ENCODE measurements at places on chromosomes 13 and 19. TPM values are rescaled to one million over a fixed set of nuclear protein-coding genes. Genes with fewer than 3 reads are reported as not detected.

Gene ZNF135
- 1.7 TPM for total RNA-seq

DNA sequence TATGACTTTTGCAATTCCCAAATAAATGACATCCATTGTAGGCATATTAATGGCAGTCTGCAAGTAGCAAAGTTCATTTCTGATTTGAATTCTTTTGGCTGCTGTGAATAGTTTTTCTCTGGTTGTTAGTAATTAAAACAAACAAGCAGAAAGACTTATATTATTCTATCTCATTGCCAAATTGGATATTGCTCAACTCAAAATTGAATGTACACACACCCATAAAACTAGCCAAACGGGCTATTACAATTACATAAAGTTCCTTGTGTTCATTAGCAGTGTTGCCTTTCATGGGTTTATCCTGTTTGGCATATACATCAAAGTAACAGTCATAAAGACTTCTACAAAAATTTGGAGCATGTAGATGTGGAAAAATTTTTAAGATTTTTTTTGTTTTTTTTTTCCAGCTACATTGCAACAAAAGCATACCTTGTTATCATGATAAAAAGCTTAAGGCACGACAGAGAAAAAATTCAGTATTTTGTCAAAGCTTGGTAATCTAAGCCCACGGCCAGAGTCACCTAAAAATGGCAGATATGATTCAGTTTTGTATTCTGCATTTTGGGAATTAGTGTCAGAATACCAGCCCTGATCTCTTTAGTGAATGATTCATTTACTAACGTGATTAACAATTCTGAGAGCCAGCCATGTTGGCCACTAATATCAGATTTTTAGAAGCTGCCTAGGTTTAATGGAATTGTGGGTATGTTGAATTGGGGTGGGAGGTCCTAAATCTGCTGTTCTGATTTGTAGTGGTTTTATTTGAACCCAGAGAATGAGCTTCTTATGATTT, 108.4 kb downstream of the KLF5 start:
- DNase-seq = no peak

Gene LMTK3
- total RNA-seq = 0.14 TPM

Gene ZNF835
- 0.65 TPM for total RNA-seq

Gene OR7D2
- under 0.01 TPM for total RNA-seq

- DNase-seq = no peak
These were observed 6.6 kb downstream of the RCBTB2 start for GRCh38 chr13:48526286-48526685.

DNA sequence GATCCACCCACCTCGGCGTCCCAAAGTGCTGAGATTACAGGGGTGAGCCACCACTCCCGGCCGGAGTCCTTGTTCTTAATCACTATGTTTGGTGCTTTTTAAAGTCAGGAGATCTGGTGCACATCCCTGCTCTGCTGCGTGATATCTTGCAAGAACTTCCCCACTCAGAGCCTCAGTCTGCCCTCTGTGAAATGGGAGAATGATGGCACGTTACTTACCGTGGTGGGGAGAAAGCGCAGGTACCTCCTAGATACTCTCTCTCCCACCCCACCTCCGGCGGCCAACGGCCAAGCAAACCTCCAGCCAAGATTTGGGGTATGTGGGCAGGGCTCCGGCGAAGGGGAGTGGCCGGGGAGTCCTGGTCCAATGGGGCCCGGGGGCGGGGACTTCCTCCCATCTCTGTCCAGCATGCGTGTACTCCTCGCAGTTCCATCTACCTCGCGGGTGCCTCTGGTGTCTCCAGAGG, at the start of gene RYR1:
Gene RYR1, plus strand, starts transcription at position 424 of the 466 bp plus-strand sequence. CDS start 139 bp downstream, outside the sequence.
- DNase-seq = no peak

- no peak for DNase-seq
These were observed 1173.1 kb downstream of the UQCRFS1 start for GRCh38 chr19:28039677-28040381.

- no peak for DNase-seq
These were observed 327.6 kb upstream of the PCDH9 start for GRCh38 chr13:67557642-67558241.

DNA sequence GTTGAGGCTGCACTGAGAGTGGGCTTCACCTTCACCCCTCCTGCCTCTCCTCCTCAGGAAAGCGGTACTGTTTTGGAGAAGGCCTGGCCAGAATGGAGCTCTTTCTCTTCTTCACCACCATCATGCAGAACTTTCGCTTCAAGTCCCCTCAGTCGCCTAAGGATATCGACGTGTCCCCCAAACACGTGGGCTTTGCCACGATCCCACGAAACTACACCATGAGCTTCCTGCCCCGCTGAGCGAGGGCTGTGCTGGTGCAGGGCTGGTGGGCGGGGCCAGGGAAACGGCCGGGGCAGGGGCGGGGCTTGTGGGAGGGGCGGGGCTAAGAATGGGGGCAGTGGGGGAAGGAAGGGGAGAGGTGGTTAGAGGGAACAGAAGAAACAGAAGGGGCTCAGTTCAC, 7.5 kb downstream of the CYP2A13 start:
- DNase-seq = no peak

DNA sequence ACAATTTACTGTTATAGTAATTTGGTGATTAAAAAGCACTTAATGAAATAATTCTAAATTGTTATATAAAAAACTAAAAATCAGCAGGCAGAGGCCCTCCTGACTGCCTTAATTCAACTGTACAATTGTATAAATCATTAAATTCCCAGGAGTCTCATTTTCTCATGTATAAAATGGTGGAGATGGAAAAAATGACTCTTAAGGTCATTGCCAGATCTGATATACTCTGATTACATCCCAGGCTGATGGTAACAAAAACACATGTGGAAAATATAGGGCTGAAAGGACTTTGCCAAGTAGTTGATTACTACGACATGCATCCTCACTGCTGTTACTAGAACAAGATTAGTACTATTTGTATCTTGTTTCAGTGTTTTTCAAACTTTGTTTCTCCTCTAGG, 1020.0 kb upstream of the SLC10A2 start:
- DNase-seq = no peak

DNA sequence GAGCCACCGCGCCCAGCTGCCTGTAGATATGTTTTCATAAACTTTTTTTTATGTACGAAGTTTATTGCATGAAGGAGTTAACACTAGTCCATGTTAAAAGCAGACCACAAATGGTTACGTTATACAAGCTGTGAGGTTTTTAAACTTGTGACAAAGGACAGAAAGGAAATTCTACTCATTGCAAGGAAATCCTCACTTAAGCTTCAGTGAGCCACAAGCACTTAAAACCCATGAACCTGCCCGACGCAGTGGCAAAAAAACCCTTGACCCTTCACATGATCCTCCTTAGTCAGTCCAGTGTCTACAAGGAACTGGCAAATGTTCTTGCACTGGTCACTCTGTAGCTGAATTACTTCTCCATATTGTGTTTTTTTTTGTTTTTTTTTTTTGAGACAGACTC, 4.2 kb downstream of the MPND start:
- no peak for DNase-seq

GRCh38 chr13:33119856-33120543, 103.8 kb downstream of the KL start:
- DNase-seq = no peak

GRCh38 chr13:84399320-84400085, 517.2 kb upstream of the SLITRK1 start:
- no peak for DNase-seq

Gene PABPC3
- 0.14 TPM for total RNA-seq

Gene BCL2L12
- 9.2 TPM for total RNA-seq

GRCh38 chr19:46265217-46265828, 31.5 kb upstream of the HIF3A start:
- DNase-seq = peak; percentile 89

Gene TNFSF13B
- total RNA-seq = 0.70 TPM

- DNase-seq = no peak
These were observed 3.2 kb upstream of the RASGRP4 start for GRCh38 chr19:38429055-38429810.

- no peak for DNase-seq
These were observed 9.4 kb upstream of the SPART start for GRCh38 chr13:36355632-36356031.

GRCh38 chr13:81929988-81930387, 1589.1 kb upstream of the SPRY2 start:
- DNase-seq = peak; percentile 34

DNA sequence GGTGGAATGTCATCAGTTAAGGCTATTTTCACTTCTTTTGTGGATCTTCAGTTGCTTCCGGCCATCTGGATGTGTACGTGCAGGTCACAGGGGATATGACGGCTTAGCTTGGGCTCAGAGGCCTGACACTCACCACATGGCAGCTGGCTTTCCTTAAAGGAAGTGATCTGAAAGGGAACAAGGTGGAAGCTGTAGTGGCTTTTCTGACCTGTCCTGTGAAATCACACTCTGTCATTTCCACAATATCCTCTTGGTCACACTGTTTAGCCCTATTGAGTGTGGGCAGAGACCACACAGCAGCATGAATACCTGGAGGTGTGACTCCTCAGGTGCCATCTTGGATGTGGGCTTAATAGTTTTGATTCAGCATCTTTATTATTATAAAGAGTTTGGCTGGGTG, 4.5 kb upstream of the BAX start:
- DNase-seq = peak; percentile 59

Gene C5AR1
- not detected for total RNA-seq

- peak; percentile 75 for DNase-seq
These were observed 115.4 kb downstream of the FLT1 start for GRCh38 chr13:28379371-28380083.

Gene METTL21C
- not detected for total RNA-seq

GRCh38 chr13:91052876-91053275, 294.6 kb upstream of the MIR17HG start:
- no peak for DNase-seq

- DNase-seq = no peak
These were observed 5.7 kb downstream of the ZNF566 start for GRCh38 chr19:36483653-36484052.

GRCh38 chr13:35140831-35141230, 198.8 kb downstream of the NBEA start:
- DNase-seq = no peak

DNA sequence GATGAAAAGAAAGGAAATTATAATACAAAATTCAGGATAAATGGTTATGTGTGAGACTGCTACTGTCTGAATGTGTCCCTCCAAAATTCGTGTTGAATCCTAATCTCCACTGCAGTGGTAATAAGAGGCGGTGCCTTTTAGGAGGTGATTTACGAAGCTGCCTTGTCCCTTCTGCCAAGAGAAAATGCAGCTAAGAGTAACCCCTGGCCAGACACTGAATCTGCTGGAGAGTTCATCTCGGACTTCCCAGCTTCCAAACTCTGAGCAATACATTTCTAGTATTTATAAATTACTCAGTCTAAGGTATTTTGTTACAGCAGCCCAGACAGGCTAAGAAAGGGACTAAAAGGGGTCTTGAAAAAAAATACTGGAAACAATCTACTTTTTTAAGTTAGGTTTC, 152.6 kb downstream of the KLF12 start:
- DNase-seq = no peak

DNA sequence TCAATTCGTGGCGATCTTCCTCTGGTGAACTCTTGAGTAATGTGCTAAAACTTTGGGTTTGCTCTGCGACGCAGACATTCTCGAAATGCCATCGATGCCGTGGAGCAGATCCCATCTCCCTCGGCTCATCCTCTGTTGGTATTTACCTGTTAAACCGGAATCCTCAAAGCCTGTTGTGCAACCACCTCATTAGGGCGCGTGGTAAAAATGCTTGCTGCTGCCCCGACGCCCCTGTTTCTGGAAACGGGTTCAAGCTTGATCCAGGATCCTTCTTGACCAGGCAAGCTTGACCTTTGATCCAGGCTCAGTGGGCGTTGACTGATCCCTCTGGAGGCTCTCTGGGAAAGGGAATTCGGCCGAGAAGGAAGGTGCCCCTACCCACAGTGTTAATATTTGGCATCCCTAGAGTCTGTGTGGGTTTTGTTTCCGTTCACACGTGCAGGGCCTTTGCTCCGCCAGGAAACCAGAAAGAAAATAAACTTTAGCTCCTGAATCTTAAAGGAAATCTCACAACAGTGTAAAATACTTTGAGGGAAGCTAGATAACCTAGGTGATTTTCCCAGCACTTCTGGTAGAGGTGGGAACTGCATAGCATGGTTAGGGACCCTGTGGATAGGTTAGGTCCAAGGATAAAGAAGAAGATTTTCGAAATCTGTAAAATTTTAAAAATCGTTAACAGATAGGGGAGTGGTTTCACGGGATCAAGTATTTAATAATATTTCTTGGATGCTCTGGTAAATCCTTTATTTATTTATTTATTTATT, 1.1 kb downstream of the LSM14A start:
- peak; percentile 65 for DNase-seq

Gene SERTM1
- total RNA-seq = 0.17 TPM

DNA sequence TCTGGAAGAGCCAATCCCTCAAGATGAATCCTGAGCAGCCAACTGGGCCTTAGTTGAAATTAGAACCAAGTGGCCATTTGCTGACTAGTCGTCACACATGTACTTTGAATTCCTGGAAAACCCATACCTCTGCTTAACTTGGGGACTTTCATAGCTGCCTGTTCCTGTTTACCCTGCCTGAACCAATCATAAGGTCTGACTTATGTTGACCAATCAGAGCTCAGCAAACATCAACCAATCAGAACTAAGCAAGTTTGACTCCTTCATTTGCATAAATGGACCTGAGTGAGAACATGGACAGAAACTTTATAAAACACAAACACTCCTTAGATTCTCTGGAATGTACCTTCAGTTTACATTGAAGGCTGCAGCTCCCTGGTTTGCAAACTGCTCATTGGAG, 50.8 kb downstream of the LATS2 start:
- no peak for DNase-seq

Gene MAMSTR
- 0.09 TPM for total RNA-seq
